Thoracic aorta (tissue), 2 donors: ENCODE measurements at places on chromosomes 16 and 17. TPM values are rescaled to one million over a fixed set of nuclear protein-coding genes. Genes with fewer than 3 reads are reported as not detected.
A peak's percentile ranks its signal among the peaks of the same experiment; 100 is the strongest.

The ATP2A3 gene
- 50.4 TPM for total RNA-seq

The TUBB3 gene
- 18.0 TPM for total RNA-seq

The PERCC1 gene
- total RNA-seq, result not detected

The IRF8 gene
- total RNA-seq, result 27.0 TPM

The SPNS2 gene
- 9.1 TPM for total RNA-seq

The MT4 gene
- total RNA-seq, result not detected

The NR1D1 gene
- 10.3 TPM for total RNA-seq

The KRT39 gene
- total RNA-seq, result not detected

The TUBD1 gene
- total RNA-seq, result 28.0 TPM

GRCh38 chr17:31112001-31112661 lies 17.4 kb downstream of the NF1 start:
- no peaks in the 10 kb centered on the region for H3K36me3 ChIP-seq
- no peak overlapping the region for H3K27ac ChIP-seq
- no peak overlapping the region for H3K4me3 ChIP-seq
- peaks cover 9% of the 10 kb centered on the region for H3K4me1 ChIP-seq
- no peaks in the 10 kb centered on the region for H3K27me3 ChIP-seq

DNA sequence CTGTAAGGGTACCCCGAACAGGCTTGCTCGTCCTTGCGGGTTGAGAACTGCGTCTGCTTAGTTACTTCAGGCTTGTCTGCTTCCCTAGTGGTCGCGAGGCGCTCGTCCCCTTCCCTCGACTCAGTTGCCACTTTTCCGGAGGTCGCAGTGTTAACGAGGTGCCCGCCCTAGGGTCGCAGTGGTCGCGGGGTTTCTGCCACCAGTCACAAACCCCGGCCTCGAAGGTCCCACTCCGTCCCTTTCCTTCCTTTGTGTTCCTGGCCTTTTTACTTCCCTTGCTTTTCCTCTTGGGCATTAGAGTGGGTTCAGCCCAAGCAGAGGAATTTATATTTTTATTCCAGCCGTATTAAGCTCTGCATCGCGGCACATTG lies 299 bp downstream of the NUP85 start:
- H3K4me1 ChIP-seq, result peaks cover 18% of the 10 kb centered on the region
- H3K36me3 ChIP-seq, result peaks cover 9% of the 10 kb centered on the region
- H3K27ac ChIP-seq, result peak overlapping the region; percentile 91
- no peak for DNase-seq
- H3K27me3 ChIP-seq, result no peaks in the 10 kb centered on the region

- H3K36me3 ChIP-seq, result no peaks in the 10 kb centered on the region
- no peak overlapping the region for H3K27ac ChIP-seq
- peaks cover 9% of the 10 kb centered on the region for H3K4me1 ChIP-seq
- no peaks in the 10 kb centered on the region for H3K27me3 ChIP-seq
Measured at GRCh38 chr17:32015245-32016013, 8.2 kb downstream of the LRRC37B start.

DNA sequence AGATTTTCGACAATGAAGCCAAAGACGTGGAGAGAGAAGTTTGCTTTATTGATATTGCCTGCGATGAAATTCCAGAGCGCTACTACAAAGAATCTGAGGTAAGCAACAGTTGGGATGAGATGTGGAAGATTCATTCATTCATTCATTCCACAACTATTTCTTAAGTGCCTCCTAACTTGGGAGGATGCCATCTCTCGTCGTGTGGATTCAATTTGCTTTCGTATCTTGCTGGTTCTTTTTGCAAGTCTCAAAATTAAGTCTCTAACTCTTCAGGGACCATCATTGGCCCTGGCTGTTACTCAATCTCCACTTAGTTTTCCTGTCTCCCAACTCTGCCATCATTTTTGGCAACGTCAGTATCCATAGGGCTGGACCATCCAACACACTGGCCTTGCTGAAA lies 85.6 kb upstream of the NOL11 start:
- H3K27ac ChIP-seq, result no peak overlapping the region
- no peak for DNase-seq
- no peaks in the 10 kb centered on the region for H3K4me1 ChIP-seq
- no peaks in the 10 kb centered on the region for H3K36me3 ChIP-seq
- no peak overlapping the region for H3K4me3 ChIP-seq

GRCh38 chr17:66542129-66542966 lies 239.9 kb downstream of the PRKCA start:
- DNase-seq, result no peak
- no peaks in the 10 kb centered on the region for H3K27me3 ChIP-seq
- H3K4me3 ChIP-seq, result no peak overlapping the region
- H3K4me1 ChIP-seq, result no peaks in the 10 kb centered on the region
- no peak overlapping the region for H3K27ac ChIP-seq

GRCh38 chr17:40707745-40708144 lies 4.2 kb upstream of the KRT24 start:
- H3K27me3 ChIP-seq, result no peaks in the 10 kb centered on the region
- no peaks in the 10 kb centered on the region for H3K4me1 ChIP-seq
- H3K36me3 ChIP-seq, result no peaks in the 10 kb centered on the region
- no peak for DNase-seq

DNA sequence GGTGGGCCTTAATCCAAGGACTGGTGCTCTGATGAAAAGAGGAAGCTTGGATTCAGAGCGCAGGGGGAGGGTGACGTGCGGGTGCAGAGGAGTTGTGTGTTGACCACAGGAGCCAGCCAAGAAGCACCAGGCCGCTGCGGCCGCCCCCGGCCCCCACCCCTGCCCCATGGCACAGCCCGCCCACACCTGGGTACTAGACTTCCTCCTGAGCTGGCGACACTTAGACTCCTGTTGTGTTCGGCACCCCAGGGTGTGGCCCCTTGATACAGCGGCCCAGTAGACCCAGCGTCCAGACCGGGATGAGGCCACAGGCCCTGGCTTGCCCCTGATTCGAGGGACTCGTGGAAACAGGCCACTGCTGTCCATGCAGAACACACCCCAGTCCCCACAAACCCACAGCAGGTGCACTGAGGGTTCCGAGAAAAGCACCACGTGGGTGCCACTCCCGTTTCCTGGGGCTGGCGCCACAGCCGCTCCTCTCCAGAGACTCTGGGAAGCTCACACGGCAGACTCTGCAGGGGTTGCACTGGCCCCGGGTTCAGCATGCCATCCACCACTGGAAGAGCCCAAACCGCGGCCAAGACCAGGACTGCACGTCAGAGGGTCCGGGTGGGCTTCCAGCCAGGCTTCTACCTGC lies 5.7 kb upstream of the SNAI3 start:
- no peaks in the 10 kb centered on the region for H3K27me3 ChIP-seq
- no peaks in the 10 kb centered on the region for H3K36me3 ChIP-seq
- DNase-seq, result no peak
- H3K4me1 ChIP-seq, result no peaks in the 10 kb centered on the region
- H3K27ac ChIP-seq, result no peak overlapping the region

- H3K4me3 ChIP-seq, result no peak overlapping the region
- H3K27me3 ChIP-seq, result no peaks in the 10 kb centered on the region
- no peak for DNase-seq
- no peaks in the 10 kb centered on the region for H3K4me1 ChIP-seq
- no peaks in the 10 kb centered on the region for H3K36me3 ChIP-seq
Measured at GRCh38 chr16:83458612-83459011, 349.2 kb upstream of the HSBP1 start.

- H3K27me3 ChIP-seq, result no peaks in the 10 kb centered on the region
- no peaks in the 10 kb centered on the region for H3K4me1 ChIP-seq
- DNase-seq, result no peak
- H3K4me3 ChIP-seq, result no peak overlapping the region
- H3K27ac ChIP-seq, result no peak overlapping the region
Measured at GRCh38 chr17:74784125-74784810, 8.1 kb upstream of the NAT9 start.

- no peaks in the 10 kb centered on the region for H3K27me3 ChIP-seq
- DNase-seq, result no peak
- peaks cover 53% of the 10 kb centered on the region for H3K4me1 ChIP-seq
- no peak overlapping the region for H3K4me3 ChIP-seq
- H3K36me3 ChIP-seq, result no peaks in the 10 kb centered on the region
- peak overlapping the region; percentile 87 for H3K27ac ChIP-seq
Measured at GRCh38 chr17:1588821-1589585, 26.4 kb upstream of the PITPNA start.

GRCh38 chr16:22210854-22211253 lies 4.8 kb downstream of the EEF2K start:
- peaks cover 30% of the 10 kb centered on the region for H3K4me1 ChIP-seq
- DNase-seq, result no peak
- no peaks in the 10 kb centered on the region for H3K36me3 ChIP-seq

- H3K36me3 ChIP-seq, result no peaks in the 10 kb centered on the region
- no peak overlapping the region for H3K4me3 ChIP-seq
- DNase-seq, result no peak
- H3K4me1 ChIP-seq, result no peaks in the 10 kb centered on the region
- H3K27me3 ChIP-seq, result no peaks in the 10 kb centered on the region
- H3K27ac ChIP-seq, result no peak overlapping the region
Measured at GRCh38 chr16:76946879-76947278, 244.1 kb upstream of the MON1B start.

DNA sequence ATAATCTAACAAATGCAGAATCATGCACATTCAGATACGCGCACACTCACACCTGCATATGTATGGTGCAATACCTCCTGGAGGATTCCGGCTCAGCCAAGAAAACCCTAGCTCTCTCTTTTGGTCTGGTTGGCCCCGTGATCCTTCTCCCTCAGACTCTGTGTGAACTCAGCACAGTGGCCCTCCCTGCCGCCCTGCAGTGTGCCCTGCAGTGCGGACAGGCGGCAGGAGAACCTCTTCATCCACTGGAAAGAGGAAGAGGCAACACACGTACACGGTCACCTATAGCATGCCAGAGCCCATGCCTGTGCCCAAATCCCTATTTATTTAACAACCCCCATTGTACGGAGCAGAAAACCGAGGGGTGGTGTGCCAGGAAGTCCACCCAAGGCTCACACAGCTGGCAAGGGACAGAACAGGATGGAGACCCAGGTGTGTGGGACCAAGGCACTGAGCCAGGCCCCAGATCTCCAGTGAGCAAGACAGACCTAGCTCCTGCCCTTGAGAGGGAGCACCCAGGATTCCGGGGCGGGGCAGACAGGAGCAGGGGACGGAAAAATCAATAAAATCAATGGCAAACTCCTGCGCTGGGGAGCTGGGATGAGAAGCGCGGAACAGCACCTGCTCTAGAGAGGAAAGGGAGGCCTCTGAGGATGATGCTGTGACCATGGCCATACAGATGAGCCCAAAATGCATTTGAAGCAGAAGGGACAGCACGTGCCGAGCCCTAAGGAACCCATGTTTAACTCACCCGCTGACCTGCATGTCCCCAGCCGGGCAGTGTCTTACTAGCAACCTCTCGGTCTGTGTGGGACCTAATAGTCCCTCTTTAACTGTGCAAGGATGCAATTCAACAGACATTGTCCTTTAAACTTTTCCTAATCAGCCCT lies 54.7 kb upstream of the CIBAR2 start:
- H3K27ac ChIP-seq, result no peak overlapping the region
- no peaks in the 10 kb centered on the region for H3K36me3 ChIP-seq
- no peaks in the 10 kb centered on the region for H3K27me3 ChIP-seq
- no peak for DNase-seq
- H3K4me3 ChIP-seq, result no peak overlapping the region

DNA sequence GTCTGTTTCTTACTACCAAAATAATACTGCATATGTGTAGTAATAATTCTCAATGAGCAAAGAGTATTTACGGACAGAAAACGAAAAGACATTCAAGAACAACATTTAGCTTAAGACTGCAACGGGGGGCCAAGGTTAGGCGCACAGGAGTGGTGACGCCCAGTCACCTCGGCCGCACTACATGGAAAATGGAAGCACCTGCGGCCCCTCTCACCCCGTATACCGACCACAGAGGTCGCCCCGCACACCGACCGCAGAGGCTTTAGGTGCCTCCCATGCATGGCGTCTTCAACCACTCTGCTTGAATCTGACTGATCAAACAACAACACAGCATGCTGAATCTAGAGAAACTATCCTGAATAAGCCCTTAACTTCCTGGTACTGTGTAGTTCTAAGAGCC lies 26.4 kb downstream of the CCDC57 start:
- no peak for DNase-seq
- no peak overlapping the region for H3K27ac ChIP-seq
- no peak overlapping the region for H3K4me3 ChIP-seq
- H3K27me3 ChIP-seq, result no peaks in the 10 kb centered on the region

- H3K4me1 ChIP-seq, result no peaks in the 10 kb centered on the region
- no peaks in the 10 kb centered on the region for H3K27me3 ChIP-seq
- H3K4me3 ChIP-seq, result no peak overlapping the region
- no peak for DNase-seq
Measured at GRCh38 chr16:81632392-81633146, 146.5 kb upstream of the PLCG2 start.

DNA sequence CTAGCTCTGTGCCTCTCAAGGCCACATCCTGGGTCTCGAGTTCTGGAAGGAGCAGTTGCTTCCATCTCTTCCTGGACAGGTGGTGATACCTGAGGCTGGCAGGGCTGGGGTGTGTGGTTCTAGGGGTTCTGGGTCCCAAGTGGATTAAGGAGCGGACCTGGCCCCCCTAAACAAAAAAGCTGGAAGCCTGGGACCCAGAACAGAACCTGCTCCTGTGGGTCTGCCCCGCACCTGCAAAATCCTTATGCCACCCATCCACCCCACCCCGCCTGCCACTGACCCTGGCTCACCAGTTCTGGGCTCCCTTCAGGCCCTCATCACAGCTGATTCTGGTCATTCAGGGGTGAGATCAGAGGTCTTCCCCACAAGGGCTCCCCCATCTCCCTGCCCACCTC lies 44.8 kb downstream of the ADCY7 start:
- H3K4me3 ChIP-seq, result no peak overlapping the region
- no peak overlapping the region for H3K27ac ChIP-seq
- no peak for DNase-seq
- H3K36me3 ChIP-seq, result peaks cover 25% of the 10 kb centered on the region
- H3K27me3 ChIP-seq, result no peaks in the 10 kb centered on the region

- H3K27me3 ChIP-seq, result no peaks in the 10 kb centered on the region
- H3K27ac ChIP-seq, result no peak overlapping the region
- H3K4me3 ChIP-seq, result no peak overlapping the region
- DNase-seq, result no peak
- no peaks in the 10 kb centered on the region for H3K36me3 ChIP-seq
Measured at GRCh38 chr17:79192503-79193351, 118.1 kb downstream of the ENGASE start.

DNA sequence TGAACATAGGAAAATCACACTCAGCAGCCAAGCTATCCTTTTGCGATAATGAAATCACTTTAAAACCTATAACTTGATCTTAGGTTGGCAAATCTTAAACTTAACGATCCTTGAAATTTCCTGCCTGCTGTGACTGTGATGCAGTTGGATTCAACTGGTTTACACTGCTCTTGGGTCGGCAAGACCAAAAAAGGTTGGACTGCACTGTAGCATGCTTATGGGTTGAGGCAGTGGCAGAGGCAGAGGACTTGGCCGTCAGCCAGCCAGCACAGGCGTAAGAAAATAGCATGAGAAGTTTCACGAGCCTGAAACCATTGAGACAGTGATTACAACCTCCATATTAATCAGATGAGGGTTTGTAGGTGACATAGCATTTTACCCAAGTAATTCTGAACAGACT lies 21.4 kb downstream of the WSB1 start:
- no peak overlapping the region for H3K4me3 ChIP-seq
- no peaks in the 10 kb centered on the region for H3K27me3 ChIP-seq
- peak overlapping the region; percentile 78 for H3K27ac ChIP-seq
- H3K36me3 ChIP-seq, result peaks cover 41% of the 10 kb centered on the region
- DNase-seq, result peak; percentile 84
- peaks cover 39% of the 10 kb centered on the region for H3K4me1 ChIP-seq

GRCh38 chr17:4004517-4005295 lies 40.5 kb upstream of the ATP2A3 start:
- no peak for DNase-seq
- H3K4me1 ChIP-seq, result no peaks in the 10 kb centered on the region
- no peaks in the 10 kb centered on the region for H3K27me3 ChIP-seq
- H3K27ac ChIP-seq, result no peak overlapping the region
